ENCODE measurements at places on chromosomes 6 and 20.

- H3K36me3 ChIP-seq: no peaks in the 10 kb centered on the region
- H3K4me3 ChIP-seq: no peak overlapping the region
- no peak for DNase-seq
- no peak overlapping the region for H3K27ac ChIP-seq
- H3K27me3 ChIP-seq: no peaks in the 10 kb centered on the region
- H3K4me1 ChIP-seq: no peaks in the 10 kb centered on the region
Measured at GRCh38 chr6:18088419-18089296, 33.8 kb downstream of the NHLRC1 start.

DNA sequence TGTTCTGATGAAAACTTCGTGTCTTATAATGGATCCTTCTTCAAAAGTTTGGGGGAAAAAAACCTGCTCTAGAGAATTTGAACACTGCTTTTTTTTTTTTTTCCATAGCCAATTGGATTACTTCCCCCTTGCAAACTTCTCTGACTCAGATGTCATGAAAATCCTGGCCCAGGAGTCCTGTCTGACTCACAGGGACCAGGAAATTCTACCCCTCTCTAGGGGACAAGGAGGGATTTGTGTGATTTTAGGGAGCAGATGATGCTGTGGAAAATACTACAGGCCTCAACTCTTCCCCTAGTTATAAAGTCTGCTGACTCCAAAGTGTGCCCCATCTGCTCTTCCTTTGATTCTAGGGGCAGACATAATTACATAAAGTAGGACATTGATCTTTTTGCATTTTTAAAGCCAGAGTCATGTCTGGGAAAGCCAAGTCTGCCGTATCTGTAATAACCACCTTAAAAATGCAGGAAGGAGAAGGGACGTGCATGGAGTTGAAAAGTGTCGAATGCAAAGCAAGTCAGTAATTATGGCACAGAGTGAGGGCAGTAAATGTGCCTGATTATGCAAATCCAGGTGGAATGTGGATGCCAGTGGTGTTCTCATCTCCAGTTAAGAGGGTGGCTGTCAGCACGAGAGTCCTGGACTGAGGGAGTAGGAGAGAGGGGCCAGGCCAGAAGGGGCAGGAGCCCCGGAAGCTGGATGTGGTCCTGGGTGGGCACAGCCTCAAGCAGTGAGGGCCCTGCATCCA, 144.3 kb upstream of the SULF2 start:
- no peaks in the 10 kb centered on the region for H3K27me3 ChIP-seq
- DNase-seq: no peak
- H3K4me1 ChIP-seq: peaks cover 3% of the 10 kb centered on the region
- no peak overlapping the region for H3K4me3 ChIP-seq
- no peaks in the 10 kb centered on the region for H3K36me3 ChIP-seq
- no peak overlapping the region for H3K27ac ChIP-seq

- H3K36me3 ChIP-seq: no peaks in the 10 kb centered on the region
- no peak overlapping the region for H3K27ac ChIP-seq
- H3K4me1 ChIP-seq: no peaks in the 10 kb centered on the region
Measured at GRCh38 chr6:124721331-124721730, 240.9 kb upstream of the RNF217 start.

DNA sequence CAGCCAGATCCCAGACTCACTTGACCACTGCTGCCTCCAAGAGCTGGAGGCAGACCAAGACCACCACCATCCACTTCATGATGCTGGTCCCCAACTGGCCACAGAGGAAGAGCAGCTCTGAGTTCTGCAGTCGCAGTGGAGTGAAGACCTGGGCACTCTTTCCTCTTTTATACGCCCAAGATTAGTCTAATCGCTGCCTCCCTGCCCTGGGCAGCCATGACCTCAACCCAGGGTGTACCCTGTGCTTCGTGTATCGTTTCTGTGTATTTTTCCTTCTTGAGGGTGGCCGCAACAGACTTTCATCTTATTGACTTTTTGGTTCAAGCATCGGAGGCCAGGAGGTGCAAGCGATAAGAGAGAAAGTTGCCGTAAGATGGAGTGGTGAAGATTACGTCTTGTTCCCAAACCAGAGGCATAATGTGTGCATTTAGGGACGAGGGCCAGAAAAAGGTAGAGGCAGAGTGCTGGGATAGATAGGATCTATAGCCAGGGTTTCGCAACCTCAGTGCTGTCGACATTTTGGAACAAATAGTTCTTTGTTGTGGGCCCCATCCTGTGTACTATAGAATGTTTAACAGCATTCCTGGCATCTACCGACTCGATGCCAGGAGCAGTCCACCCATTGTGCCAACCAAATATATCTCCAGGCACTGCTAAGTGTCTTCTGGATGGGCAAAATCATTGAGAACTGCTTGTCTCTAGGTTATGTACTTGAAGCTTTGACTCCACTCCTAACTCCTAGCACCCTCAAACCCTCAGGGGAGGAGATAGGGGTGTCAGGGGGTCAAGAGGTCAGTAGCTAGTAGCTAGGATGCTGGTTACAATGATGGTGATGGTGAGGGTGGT, at the start of gene PGC:
Gene PGC (minus strand): TSS at position 142 of the 846 bp plus-strand sequence. CDS start 63 bp downstream, at position 79.
- no peak for DNase-seq
- H3K36me3 ChIP-seq: no peaks in the 10 kb centered on the region
- H3K4me1 ChIP-seq: no peaks in the 10 kb centered on the region

- H3K4me3 ChIP-seq: no peak overlapping the region
- peaks cover 6% of the 10 kb centered on the region for H3K4me1 ChIP-seq
Measured at GRCh38 chr20:15682690-15683089, 890.6 kb downstream of the KIF16B start.

DNA sequence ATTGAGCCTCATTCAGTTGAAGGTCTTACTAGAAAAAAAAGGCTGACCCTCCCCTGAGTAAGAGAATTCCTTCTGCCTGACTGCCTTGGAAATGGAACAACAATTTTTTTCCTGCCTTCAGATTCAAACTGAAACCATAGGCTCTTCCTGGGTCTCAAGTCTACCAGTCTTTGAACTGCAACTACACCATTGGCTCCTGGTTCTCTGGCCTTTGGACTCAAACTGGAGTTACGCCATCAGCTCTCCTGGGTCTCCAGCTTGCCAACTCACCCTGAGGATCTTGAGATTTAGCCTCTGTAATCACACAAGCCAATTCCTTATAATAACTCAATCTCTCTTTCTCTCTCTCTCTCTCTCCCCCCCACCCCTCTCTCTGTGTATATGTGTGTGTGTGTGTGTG, 36.0 kb upstream of the SNX9 start:
- DNase-seq: no peak
- H3K4me3 ChIP-seq: no peak overlapping the region
- no peaks in the 10 kb centered on the region for H3K4me1 ChIP-seq
- H3K27me3 ChIP-seq: no peaks in the 10 kb centered on the region

DNA sequence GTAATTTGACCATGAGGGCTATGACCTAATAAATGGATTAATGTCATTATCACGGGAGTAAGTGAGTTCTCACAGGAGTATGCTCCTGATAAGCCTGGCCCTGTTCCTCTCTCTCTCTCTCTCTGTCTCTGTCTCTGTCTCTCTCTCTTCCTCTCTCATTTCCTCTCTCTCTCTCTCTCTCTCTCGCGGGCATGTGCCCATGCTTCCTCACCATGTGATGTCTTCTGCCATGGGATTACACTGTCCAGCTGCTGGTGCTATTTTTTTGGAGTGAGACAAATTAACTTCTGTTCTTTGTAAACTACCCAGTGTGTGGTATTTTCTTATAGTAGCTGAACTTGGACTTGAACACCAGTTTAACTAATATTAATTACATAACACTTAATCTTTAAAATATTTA, 374.3 kb upstream of the GJE1 start:
- H3K36me3 ChIP-seq: no peaks in the 10 kb centered on the region
- H3K4me1 ChIP-seq: no peaks in the 10 kb centered on the region
- H3K27me3 ChIP-seq: no peaks in the 10 kb centered on the region
- no peak overlapping the region for H3K27ac ChIP-seq

GRCh38 chr20:5362771-5363170, 46.0 kb upstream of the PROKR2 start:
- no peaks in the 10 kb centered on the region for H3K36me3 ChIP-seq
- no peaks in the 10 kb centered on the region for H3K27me3 ChIP-seq
- no peak for DNase-seq
- H3K4me3 ChIP-seq: no peak overlapping the region
- no peaks in the 10 kb centered on the region for H3K4me1 ChIP-seq
- no peak overlapping the region for H3K27ac ChIP-seq

GRCh38 chr20:63667858-63668257, 9.7 kb downstream of the RTEL1 start:
- no peaks in the 10 kb centered on the region for H3K27me3 ChIP-seq
- H3K4me1 ChIP-seq: no peaks in the 10 kb centered on the region
- no peak overlapping the region for H3K27ac ChIP-seq

GRCh38 chr6:130720076-130720715, 107.0 kb upstream of the SMLR1 start:
- no peaks in the 10 kb centered on the region for H3K36me3 ChIP-seq
- H3K27ac ChIP-seq: no peak overlapping the region
- no peaks in the 10 kb centered on the region for H3K4me1 ChIP-seq
- H3K27me3 ChIP-seq: no peaks in the 10 kb centered on the region

DNA sequence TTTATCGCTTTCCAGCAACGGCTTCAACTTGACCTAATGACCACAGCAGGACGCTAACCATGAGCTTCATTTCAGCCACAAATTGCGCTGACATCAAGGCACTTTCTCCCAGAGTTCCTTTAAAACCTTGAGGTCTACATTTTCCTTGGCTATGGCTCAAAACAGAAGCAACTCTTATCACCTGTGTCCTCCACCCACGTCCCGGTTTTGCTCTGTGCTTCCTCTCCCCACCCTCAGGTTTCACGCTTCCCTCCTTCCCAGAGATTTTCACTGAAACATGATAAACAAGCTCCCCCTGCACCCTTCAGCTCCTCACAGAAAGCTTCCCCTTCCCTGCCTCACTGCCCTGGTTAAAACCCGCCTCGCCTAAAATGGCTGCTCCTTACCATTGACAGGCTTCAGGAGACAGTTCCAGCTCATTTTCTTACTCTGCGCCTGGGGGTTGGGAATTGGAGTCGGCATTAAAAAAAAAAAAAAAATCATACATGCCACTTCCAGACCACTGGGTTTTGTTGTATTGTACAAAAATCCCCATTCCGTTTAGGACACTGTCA, 229.5 kb downstream of the UBE3D start:
- no peaks in the 10 kb centered on the region for H3K36me3 ChIP-seq
- no peak for DNase-seq
- no peaks in the 10 kb centered on the region for H3K4me1 ChIP-seq
- no peaks in the 10 kb centered on the region for H3K27me3 ChIP-seq
- H3K4me3 ChIP-seq: no peak overlapping the region

GRCh38 chr6:39221115-39221514, 8.2 kb downstream of the KCNK5 start:
- no peak overlapping the region for H3K4me3 ChIP-seq
- H3K27me3 ChIP-seq: no peaks in the 10 kb centered on the region
- no peaks in the 10 kb centered on the region for H3K36me3 ChIP-seq
- DNase-seq: no peak
- no peak overlapping the region for H3K27ac ChIP-seq

DNA sequence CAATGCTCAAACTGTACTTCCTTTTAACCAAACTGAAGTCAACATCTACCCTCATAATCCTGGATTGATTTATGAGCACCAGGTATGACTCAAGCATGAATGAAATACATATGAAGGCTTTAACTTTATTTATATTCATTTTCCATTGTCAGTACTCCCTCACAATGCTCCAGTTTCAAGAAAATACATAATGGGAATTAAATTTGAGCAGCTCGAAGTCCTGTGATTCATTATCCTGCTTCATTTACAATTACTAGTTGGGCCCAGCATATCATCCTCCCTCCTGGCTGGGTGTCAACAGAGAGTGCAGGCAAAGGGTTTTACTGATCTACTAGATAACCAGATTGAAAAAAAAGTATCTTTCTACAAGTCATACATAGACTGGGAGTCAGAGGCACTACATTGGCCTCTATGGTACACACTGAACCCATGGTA, 10.1 kb downstream of the SAMHD1 start:
- H3K4me3 ChIP-seq: no peak overlapping the region
- H3K27ac ChIP-seq: peak overlapping the region; percentile 50
- peaks cover 32% of the 10 kb centered on the region for H3K36me3 ChIP-seq
- peaks cover 75% of the 10 kb centered on the region for H3K4me1 ChIP-seq
- no peak for DNase-seq

DNA sequence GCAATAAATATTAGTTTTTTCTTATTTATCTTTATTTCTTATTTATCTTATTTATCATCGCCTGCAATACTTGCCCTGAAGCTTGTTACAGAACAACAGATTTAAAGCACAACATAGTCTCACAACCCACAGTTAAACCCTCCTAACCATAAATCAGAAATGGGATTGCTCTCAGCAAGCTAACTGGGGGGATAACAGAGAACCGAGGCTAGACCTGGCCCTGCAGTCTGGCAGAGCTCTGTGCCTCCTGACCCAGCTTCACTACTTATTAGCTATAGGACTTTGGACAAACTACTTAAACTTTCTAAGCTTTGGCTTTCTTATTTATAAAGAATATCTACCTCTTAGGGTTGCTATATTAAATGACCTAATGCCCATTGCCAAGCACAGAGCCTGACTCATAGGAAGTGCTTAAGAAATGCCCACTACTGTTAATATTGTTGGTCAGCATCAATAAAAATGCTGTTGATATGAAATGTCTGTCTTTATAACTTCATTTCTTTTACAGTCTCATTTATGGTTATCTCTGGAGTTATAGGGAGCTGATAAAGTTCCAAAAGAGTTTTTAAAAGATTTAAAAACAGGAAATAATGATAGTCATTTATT, 87.9 kb upstream of the BEND6 start:
- H3K27ac ChIP-seq: no peak overlapping the region
- H3K36me3 ChIP-seq: no peaks in the 10 kb centered on the region
- peaks cover 7% of the 10 kb centered on the region for H3K4me1 ChIP-seq
- no peak overlapping the region for H3K4me3 ChIP-seq
- DNase-seq: no peak

- DNase-seq: no peak
- H3K4me3 ChIP-seq: no peak overlapping the region
- no peak overlapping the region for H3K27ac ChIP-seq
- H3K4me1 ChIP-seq: no peaks in the 10 kb centered on the region
- no peaks in the 10 kb centered on the region for H3K27me3 ChIP-seq
Measured at GRCh38 chr6:79922018-79922417, 25.3 kb downstream of the ELOVL4 start.

DNA sequence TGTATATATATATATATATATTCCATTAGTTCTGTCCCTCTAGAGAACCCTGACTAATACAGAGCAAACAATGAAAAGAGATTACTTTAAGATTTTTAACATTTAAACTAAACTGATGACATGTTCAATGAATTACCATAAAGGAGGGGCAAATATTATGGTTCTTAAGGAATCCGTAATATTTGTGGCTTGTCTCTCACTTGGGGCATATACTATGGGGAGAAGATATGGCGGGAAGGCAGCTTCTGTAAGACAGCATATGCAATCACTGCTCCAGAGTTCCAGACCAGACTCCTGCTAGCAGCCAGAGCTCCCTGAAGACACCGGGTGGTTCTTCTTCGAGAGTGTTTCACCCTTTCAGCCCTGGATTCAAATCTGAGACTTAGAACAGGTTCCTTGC, 321.1 kb upstream of the NT5E start:
- no peak overlapping the region for H3K27ac ChIP-seq
- H3K27me3 ChIP-seq: no peaks in the 10 kb centered on the region
- H3K36me3 ChIP-seq: no peaks in the 10 kb centered on the region
- DNase-seq: no peak
- H3K4me1 ChIP-seq: peaks cover 10% of the 10 kb centered on the region
- H3K4me3 ChIP-seq: no peak overlapping the region

GRCh38 chr6:163404825-163405265, 9.7 kb upstream of the QKI start:
- H3K27ac ChIP-seq: peak overlapping the region; percentile 76
- DNase-seq: no peak
- H3K4me1 ChIP-seq: peaks cover 12% of the 10 kb centered on the region
- no peaks in the 10 kb centered on the region for H3K36me3 ChIP-seq
- no peaks in the 10 kb centered on the region for H3K27me3 ChIP-seq

- H3K27me3 ChIP-seq: no peaks in the 10 kb centered on the region
- H3K36me3 ChIP-seq: no peaks in the 10 kb centered on the region
- DNase-seq: no peak
- H3K4me3 ChIP-seq: no peak overlapping the region
Measured at GRCh38 chr20:38676576-38676975, 47.7 kb upstream of the SLC32A1 start.

Data from thoracic aorta (tissue), 2 donors.